ENCODE measurements at places on chromosomes 3 and 15. TPM values are rescaled to one million over a fixed set of nuclear protein-coding genes. Genes with fewer than 3 reads are reported as not detected.

Gene GOLGA6D
- not detected for total RNA-seq

Gene NME9
- 0.49 TPM for total RNA-seq

- no peak for DNase-seq
Observed at GRCh38 chr3:59545374-59545773, 495.5 kb upstream of the CFAP20DC start.

Gene BFSP2
- not detected for total RNA-seq

Gene MCF2L2
- 3.0 TPM for total RNA-seq

GRCh38 chr3:126101521-126101982 lies 17.6 kb upstream of the SLC41A3 start:
- DNase-seq: no peak

Data from ureter (tissue), 1 donor.